ENCODE measurements at places on chromosomes 6 and 20. TPM values are rescaled to one million over a fixed set of nuclear protein-coding genes. Genes with fewer than 3 reads are reported as not detected.

The RALGAPA2 gene
- 16.4 TPM for polyA plus RNA-seq

The SPAG4 gene
- polyA plus RNA-seq: 6.5 TPM

The FGD2 gene
- 2.8 TPM for polyA plus RNA-seq

The TTK gene
- polyA plus RNA-seq: 21.1 TPM

The COL10A1 gene
- 0.65 TPM for polyA plus RNA-seq

The ATF6B gene
- 89.8 TPM for polyA plus RNA-seq

The MCHR2 gene
- not detected for polyA plus RNA-seq

The KHDRBS2 gene
- polyA plus RNA-seq: 2.0 TPM

The VSTM2L gene
- polyA plus RNA-seq: 1.5 TPM

The MYL9 gene
- polyA plus RNA-seq: 219 TPM

The COL19A1 gene
- 3.7 TPM for polyA plus RNA-seq

The FNDC1 gene
- 4.2 TPM for polyA plus RNA-seq

The SCUBE3 gene
- 62.8 TPM for polyA plus RNA-seq

The PAQR8 gene
- 25.4 TPM for polyA plus RNA-seq

The KIAA1586 gene
- polyA plus RNA-seq: 22.5 TPM

The VWA7 gene
- 13.1 TPM for polyA plus RNA-seq

The SYCP2L gene
- 7.9 TPM for polyA plus RNA-seq

The TP53INP2 gene
- polyA plus RNA-seq: 12.1 TPM

The TULP1 gene
- polyA plus RNA-seq: 4.2 TPM

The PDYN gene
- polyA plus RNA-seq: 0.55 TPM

The TFAP2D gene
- not detected for polyA plus RNA-seq

The CST5 gene
- polyA plus RNA-seq: 0.84 TPM

The OXT gene
- polyA plus RNA-seq: 1.0 TPM

The POM121L2 gene
- polyA plus RNA-seq: not detected

The TGM3 gene
- polyA plus RNA-seq: 1.1 TPM

The RBM12 gene
- polyA plus RNA-seq: 106 TPM

The CPXM1 gene
- 252 TPM for polyA plus RNA-seq

The PIGU gene
- polyA plus RNA-seq: 44.1 TPM

The WTAP gene
- polyA plus RNA-seq: 121 TPM

The ANKRD66 gene
- not detected for polyA plus RNA-seq

The SASH1 gene
- 26.6 TPM for polyA plus RNA-seq

The PTGIS gene
- polyA plus RNA-seq: 29.5 TPM

The ADTRP gene
- polyA plus RNA-seq: 2.9 TPM

The TBX18 gene
- polyA plus RNA-seq: 9.1 TPM

The SH3BGRL2 gene
- polyA plus RNA-seq: 31.0 TPM

The SLC22A7 gene
- polyA plus RNA-seq: 0.84 TPM

The SOD2 gene
- 100 TPM for polyA plus RNA-seq

The PPIL1 gene
- 48.4 TPM for polyA plus RNA-seq

The PREP gene
- polyA plus RNA-seq: 34.4 TPM
